ENCODE measurements at places on chromosomes 3 and 15.

- no peaks in the 10 kb centered on the region for H3K4me1 ChIP-seq
- H3K36me3 ChIP-seq = no peaks in the 10 kb centered on the region
- DNase-seq = no peak
These were observed 307.4 kb downstream of the THSD4 start for GRCh38 chr15:71422530-71423259.

DNA sequence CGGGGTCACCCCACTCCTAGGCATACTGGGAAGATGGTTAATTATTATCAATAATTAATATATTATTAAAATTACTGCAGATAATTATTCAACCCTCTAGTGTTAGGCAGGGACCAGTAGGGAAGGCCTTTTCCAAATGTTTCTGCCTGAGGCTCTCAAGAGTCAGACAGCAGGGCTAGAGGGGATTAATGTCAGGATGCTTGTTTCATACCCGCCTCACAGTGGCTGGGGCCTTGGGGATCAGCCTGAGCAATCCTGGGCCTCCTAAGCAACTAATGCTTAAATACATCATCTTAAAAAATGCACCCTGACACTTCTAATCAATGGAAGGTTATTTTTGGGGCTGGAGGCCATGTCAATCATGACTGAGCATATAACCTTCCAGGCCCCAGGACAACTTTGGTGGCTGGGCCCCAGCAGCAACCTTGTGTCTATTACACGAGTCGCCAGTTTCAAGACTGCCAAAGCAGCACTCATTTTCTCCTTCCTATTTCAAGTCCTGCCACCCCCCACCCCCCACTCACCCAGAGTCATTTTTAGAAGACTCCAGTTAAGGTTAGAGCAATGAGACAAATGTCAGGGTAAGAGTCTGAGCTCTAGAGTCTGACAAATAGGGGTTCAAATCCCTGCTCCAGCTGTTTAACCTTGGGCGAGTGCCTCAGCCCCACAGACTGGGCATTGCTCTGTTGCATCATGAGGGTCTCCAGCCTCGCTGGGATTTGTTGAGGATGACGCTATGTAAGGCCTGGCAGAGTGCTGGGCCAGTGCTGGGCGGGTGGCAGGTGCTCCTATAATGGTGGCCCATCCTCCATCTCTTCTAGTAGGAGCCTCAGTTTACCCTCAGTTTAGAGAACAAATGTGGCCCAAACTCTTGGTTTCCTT lies 6.1 kb downstream of the AMOTL2 start:
- no peak for DNase-seq
- no peak overlapping the region for H3K27ac ChIP-seq
- no peaks in the 10 kb centered on the region for H3K27me3 ChIP-seq
- no peak overlapping the region for H3K4me3 ChIP-seq
- H3K36me3 ChIP-seq = peaks cover 17% of the 10 kb centered on the region

GRCh38 chr15:25967116-25967515 lies 104.0 kb upstream of the ATP10A start:
- H3K27ac ChIP-seq = no peak overlapping the region
- no peaks in the 10 kb centered on the region for H3K4me1 ChIP-seq
- no peaks in the 10 kb centered on the region for H3K27me3 ChIP-seq
- H3K4me3 ChIP-seq = no peak overlapping the region
- DNase-seq = no peak

DNA sequence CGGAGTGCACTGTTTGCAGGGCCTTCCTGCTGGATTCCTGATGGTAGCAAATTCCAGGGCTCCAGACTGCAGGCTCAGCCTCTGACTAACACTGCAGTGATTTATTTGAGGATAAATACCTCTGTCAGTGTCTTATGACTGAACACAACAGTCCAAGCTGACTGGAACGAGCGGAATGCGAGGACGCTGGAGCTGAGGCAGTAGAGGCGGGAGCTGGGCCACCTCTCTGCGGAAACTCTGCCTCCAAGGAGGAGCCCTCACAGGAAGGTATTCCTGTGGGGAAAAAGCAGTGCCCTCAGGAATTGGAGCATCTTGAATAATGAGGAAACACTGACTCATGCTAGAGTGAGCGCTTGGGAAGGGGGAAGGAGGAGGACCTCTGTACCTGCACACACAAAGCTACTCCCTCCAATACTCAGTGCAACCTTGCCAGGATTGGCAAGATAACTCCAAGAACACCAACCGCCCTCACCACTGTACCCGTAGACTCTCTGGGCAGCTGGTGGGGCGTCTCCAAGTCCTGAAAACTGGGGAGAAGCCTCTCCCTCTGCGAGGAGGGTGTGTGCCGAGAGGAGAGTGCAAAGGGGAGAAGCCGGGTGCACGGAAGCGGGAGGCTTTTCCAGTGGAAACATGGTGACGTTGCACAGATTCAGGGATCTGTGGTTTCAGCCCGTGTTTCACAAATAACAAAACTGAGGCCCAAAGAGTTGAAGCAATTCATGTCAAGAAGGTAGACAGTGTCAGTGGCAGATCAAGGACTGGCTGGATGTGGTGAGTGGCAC lies 43.0 kb downstream of the VGLL4 start:
- peak overlapping the region; percentile 99 for H3K27ac ChIP-seq
- H3K36me3 ChIP-seq = no peaks in the 10 kb centered on the region
- H3K4me1 ChIP-seq = peaks cover 3% of the 10 kb centered on the region

DNA sequence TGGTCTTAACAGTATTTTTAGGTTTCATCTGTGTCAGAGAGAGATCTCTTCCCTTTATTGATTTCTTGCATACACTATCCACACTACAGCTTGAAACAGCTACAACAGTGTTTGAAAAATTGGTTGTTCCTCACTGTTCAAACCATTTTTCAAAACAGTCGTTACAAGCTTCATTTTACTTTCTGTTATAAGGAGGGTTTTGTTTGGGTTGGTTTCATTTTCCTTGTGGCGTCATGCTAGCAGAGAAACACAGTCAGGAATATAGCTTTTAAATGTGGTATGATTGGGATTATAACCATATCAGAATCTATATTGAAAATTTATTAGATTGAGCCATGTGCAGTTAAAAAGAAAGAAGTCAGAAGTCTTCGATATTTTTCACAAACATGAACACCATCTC lies 400.6 kb downstream of the ZBTB20 start:
- H3K36me3 ChIP-seq = no peaks in the 10 kb centered on the region
- DNase-seq = no peak
- H3K4me3 ChIP-seq = peak overlapping the region; percentile 43
- H3K4me1 ChIP-seq = peaks cover 8% of the 10 kb centered on the region
- no peaks in the 10 kb centered on the region for H3K27me3 ChIP-seq

- no peaks in the 10 kb centered on the region for H3K27me3 ChIP-seq
- H3K4me3 ChIP-seq = no peak overlapping the region
- no peaks in the 10 kb centered on the region for H3K4me1 ChIP-seq
These were observed 9.2 kb downstream of the HSPBAP1 start for GRCh38 chr3:122784436-122784835.

GRCh38 chr3:11606090-11606784 lies 37.5 kb downstream of the VGLL4 start:
- no peaks in the 10 kb centered on the region for H3K27me3 ChIP-seq
- H3K4me3 ChIP-seq = no peak overlapping the region
- peak overlapping the region; percentile 30 for H3K27ac ChIP-seq
- peaks cover 9% of the 10 kb centered on the region for H3K4me1 ChIP-seq
- DNase-seq = no peak

DNA sequence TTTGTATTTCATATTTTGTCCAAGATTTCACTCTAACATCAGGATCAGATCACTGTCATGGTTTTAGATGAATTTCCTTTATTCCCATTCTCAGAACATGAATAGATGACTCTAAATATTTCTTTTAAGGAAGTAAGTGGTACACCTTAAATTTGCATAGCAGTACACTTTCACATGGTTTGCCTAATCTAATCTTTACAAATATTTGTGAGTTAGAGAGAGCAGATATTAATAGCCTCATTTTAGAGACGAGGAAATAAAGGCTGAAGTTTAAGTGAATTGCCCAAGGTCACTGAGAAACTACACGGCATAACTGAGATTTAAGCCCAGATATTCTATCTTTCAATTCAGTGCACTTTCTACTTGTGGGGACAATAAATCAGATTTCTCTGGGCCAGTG lies 14.2 kb downstream of the TERC start:
- no peaks in the 10 kb centered on the region for H3K4me1 ChIP-seq
- no peak overlapping the region for H3K27ac ChIP-seq
- no peak for DNase-seq
- H3K36me3 ChIP-seq = no peaks in the 10 kb centered on the region
- no peak overlapping the region for H3K4me3 ChIP-seq

GRCh38 chr3:15097891-15098290 lies 1.1 kb downstream of the RBSN start:
- H3K4me3 ChIP-seq = no peak overlapping the region
- H3K27me3 ChIP-seq = no peaks in the 10 kb centered on the region
- no peaks in the 10 kb centered on the region for H3K36me3 ChIP-seq

GRCh38 chr3:180913581-180914404 lies 1.3 kb downstream of the FXR1 start:
- H3K27ac ChIP-seq = no peak overlapping the region
- H3K4me1 ChIP-seq = no peaks in the 10 kb centered on the region
- H3K36me3 ChIP-seq = no peaks in the 10 kb centered on the region
- peak overlapping the region; percentile 100 for H3K4me3 ChIP-seq
- DNase-seq = no peak
- no peaks in the 10 kb centered on the region for H3K27me3 ChIP-seq

- H3K27me3 ChIP-seq = no peaks in the 10 kb centered on the region
- H3K27ac ChIP-seq = no peak overlapping the region
- DNase-seq = peak; percentile 13
- no peaks in the 10 kb centered on the region for H3K4me1 ChIP-seq
These were observed 128.6 kb upstream of the DLG1 start for GRCh38 chr3:197427021-197427420.

- no peaks in the 10 kb centered on the region for H3K36me3 ChIP-seq
- DNase-seq = no peak
- no peak overlapping the region for H3K27ac ChIP-seq
- H3K27me3 ChIP-seq = no peaks in the 10 kb centered on the region
- no peaks in the 10 kb centered on the region for H3K4me1 ChIP-seq
These were observed 525.8 kb upstream of the PROK2 start for GRCh38 chr3:72310419-72311380.

DNA sequence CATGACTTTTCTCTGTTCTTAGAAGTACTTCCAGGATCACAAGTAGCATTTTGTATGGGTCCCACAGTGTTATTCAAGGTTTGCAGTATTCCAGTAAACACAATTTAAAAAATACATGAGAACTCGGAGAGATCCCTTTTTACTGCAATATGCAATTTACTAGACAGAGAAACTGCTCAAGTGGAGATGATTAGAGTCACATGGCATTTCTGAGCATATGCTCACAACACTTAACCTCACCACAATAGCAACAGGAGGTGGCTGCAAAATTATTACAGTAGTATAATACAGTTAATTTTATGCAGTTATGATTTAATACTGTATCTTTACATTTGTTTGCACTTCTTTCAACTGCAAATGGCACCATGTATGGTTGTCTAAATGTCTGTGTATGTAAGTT lies 87.5 kb downstream of the PIK3CB start:
- H3K27me3 ChIP-seq = no peaks in the 10 kb centered on the region
- no peaks in the 10 kb centered on the region for H3K4me1 ChIP-seq
- no peak overlapping the region for H3K27ac ChIP-seq
- H3K4me3 ChIP-seq = no peak overlapping the region
- no peaks in the 10 kb centered on the region for H3K36me3 ChIP-seq

DNA sequence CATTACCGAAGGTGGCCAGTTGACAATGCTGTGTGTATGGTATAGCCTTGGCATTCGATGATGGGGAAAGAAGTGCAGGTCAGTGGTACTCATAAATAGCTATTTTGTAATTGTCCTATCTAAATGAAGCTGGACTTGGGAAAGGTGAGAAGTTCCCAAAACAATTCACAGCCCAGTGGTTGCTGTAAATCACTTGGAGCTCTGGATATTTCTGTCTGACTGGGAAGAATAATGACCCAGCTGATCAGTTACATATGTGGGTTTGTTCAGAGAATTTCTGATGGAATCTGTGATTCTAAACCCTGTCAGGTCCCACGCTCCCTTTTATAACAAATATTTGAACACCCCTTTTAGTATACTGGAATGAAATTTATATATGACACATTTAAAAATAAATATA lies 133.9 kb upstream of the PFN2 start:
- no peak overlapping the region for H3K4me3 ChIP-seq
- no peaks in the 10 kb centered on the region for H3K27me3 ChIP-seq
- no peaks in the 10 kb centered on the region for H3K4me1 ChIP-seq
- H3K36me3 ChIP-seq = no peaks in the 10 kb centered on the region
- no peak overlapping the region for H3K27ac ChIP-seq
- DNase-seq = no peak

DNA sequence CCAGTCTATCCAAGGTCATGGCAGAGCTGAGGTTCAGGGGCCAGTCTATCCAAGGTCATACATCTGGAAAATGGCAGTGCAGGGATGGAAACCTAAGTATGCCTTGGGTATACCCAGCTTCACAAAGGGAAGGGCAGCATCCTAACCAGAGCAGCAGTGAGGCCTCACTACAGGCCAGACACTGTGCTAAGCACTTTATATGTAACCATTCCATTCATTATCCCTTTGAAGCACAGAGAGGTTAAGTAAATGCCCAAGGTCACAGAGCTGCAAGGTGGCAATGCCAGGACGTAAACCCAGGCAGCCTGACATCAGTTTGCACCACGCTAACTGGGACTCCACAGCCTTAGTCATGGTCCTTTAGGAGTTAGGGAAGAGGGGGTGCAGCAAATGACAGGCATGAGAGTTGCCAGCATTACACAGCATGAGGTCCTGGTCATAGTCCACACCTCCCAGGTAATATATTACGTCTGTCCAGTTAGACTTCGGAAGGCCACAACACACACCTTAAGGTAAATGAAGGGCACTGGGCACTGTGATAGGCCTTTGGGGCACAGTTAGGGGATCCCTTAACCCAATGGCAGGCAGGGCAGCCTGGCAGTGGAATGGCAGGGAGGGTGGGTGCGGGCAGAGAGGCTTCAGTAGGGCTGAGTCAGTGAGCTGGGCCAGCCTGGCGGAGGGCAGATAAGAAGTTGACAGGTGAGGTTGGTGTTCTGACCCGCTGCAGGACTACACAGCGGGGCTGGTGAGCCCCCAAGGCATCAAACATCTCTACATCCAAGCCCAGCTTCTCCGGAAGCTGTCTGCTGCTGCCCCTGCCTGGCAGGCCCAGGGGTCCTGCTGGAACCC lies 21.1 kb upstream of the CORO2B start:
- no peaks in the 10 kb centered on the region for H3K27me3 ChIP-seq
- H3K4me3 ChIP-seq = no peak overlapping the region
- no peaks in the 10 kb centered on the region for H3K4me1 ChIP-seq
- H3K36me3 ChIP-seq = no peaks in the 10 kb centered on the region

DNA sequence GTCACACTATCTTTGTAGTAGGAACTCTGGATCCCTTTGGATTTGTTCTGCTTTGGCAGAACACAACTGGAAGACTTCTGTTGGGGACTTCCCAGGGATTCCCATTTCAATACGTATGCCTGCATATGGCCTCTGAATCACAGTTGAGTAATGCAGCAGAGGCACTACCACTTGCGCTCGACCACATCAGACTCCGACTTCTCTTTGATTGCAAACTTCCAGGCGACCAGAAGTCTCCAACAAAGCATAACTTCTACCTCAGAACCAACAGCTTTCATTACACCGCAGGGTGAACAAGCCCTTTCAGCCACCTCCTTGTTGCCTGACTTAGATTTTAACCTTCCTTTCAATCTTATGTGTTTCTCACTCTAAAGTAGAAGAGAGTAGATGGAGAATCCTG lies 924.4 kb downstream of the IGSF11 start:
- no peaks in the 10 kb centered on the region for H3K4me1 ChIP-seq
- no peaks in the 10 kb centered on the region for H3K36me3 ChIP-seq
- no peak for DNase-seq
- no peak overlapping the region for H3K27ac ChIP-seq
- H3K4me3 ChIP-seq = no peak overlapping the region
- no peaks in the 10 kb centered on the region for H3K27me3 ChIP-seq

- no peak overlapping the region for H3K4me3 ChIP-seq
- DNase-seq = no peak
- H3K36me3 ChIP-seq = no peaks in the 10 kb centered on the region
- H3K27ac ChIP-seq = no peak overlapping the region
These were observed 66.5 kb upstream of the ARRDC4 start for GRCh38 chr15:97893967-97894366.
